ENCODE measurements at places on chromosomes 5 and 9. TPM values are rescaled to one million over a fixed set of nuclear protein-coding genes. Genes with fewer than 3 reads are reported as not detected.

The NUTM2G gene
- total RNA-seq, result not detected

The SLC6A18 gene
- total RNA-seq, result not detected

The SPAG8 gene
- 1.7 TPM for total RNA-seq

The ZCCHC7 gene
- total RNA-seq, result 21.3 TPM

The PGM5 gene
- 66.7 TPM for total RNA-seq

The GPR150 gene
- total RNA-seq, result 0.13 TPM

The AGXT2 gene
- total RNA-seq, result not detected

The SPINK4 gene
- not detected for total RNA-seq

The TMEM232 gene
- total RNA-seq, result 5.9 TPM
